Cortex of kidney (tissue), 1 donor: ENCODE measurements at places on chromosomes 16 and 17.

DNA sequence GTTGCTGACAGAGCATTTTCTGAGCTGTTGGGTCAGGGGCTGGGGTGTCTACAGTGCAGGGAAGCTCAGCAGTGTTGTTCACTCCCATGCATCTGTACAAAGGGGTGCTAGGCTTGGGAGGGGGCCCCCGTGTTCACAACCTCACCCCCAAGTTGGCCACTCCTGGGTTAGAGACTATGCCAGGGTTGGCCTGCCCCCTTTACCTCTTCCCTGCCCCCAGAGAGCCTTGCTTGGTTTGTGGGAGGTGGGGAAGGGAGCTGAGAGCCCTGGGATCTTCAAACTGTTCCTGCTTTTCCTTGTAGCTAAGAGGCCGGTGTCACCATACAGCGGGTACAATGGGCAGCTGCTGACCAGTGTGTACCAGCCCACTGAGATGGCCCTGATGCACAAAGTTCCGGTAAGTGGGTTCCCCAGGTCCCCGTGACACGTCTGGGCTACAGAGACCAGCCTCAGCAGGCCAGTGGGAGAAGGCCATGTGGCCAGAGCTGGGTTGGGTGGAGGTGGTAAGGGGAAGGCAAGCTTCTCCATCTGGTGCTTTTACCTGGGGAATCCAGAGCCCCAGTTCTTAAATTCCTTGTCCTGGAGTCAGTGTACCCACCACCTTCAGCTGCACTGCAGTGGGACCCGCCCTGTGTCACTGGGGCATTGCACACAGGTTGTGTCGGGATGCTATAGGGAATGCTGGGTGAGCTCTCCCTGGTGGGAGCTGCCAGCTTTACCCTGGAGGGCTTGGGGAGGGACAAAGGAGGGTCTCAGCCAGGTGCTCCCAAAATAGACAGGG lies 11.8 kb downstream of the GPRC5C start:
- DNase-seq: no peak

DNA sequence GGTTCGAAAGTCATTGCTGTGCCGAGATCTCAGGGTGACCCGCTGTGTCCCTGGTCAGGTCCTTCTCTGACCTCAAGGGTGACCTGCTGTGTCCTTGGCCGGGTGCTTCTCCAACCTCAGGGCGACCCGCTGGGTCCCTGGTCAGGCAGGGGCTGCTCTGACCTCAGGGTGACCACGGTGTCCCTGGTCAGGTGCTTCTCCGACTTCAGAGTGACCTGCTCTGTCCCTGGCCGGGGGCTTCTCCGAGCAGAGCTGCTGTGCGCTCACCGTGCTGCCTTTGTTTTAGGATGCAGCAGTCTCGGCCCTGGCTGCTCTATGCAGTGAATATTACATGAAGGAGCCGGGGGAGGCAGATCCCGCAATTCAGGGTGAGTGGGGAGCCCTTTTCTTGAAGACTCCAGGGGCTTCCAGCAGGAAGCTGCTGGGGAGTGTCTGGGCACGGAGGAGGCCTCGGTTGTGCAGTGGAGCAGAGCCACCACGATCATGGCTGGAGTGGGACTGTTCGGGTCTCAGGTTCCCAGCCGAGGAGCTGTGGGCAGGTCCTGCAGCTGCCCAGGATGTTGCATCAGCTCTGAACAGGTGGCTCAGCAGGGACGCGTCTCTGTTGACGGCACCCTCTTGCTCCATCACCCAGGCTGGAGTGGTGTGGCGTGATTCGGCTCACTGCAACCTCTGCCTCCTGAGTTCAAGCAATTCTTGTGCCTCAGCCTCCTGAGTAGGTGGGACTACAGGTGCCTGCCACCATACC lies 83.7 kb upstream of the ZNF750 start:
- DNase-seq: no peak

GRCh38 chr16:54774768-54775167 lies 155.9 kb upstream of the IRX5 start:
- DNase-seq: no peak

GRCh38 chr17:38702916-38703741 lies 1.9 kb upstream of the MLLT6 start:
- no peak for DNase-seq

DNA sequence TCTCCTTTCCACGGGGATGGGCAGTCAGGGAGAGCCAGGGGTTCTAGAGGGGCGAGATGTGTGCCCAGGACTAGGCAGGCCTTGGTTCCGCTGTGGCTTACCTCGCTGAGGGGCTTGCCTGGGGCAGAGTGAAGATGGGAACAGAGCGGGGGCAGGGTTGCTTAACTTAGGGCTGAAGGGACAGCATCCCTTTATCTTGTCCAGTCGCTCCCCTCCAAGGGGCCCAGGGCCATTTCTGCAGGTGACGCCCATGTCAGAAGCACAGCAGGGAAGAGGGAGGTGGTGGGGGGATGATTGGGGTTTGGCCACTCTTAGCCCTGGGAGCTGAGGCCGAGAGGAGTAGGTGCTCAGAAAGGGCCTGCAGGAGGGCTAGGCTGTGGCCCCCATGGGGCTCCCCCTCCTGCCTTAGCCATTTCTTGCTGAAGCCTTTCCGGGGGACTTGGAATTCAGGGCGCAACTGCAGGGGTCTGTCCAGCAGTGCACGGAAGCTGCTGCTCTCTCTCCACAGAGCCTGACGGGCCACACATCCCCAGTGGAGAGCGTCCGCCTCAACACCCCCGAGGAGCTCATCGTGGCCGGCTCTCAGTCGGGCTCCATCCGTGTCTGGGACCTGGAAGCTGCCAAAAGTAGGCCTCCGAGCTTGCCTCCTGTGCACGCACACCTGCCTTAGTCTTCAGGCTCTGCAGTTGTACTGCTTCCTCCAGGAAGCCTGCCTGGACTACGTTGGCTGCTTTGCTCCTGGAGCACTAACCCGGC lies 8.5 kb downstream of the KATNB1 start:
- DNase-seq: no peak
